ENCODE measurements at places on chromosomes 2 and 18.

GRCh38 chr2:101829429-101829828, 131.9 kb downstream of the MAP4K4 start:
- no peak for DNase-seq

DNA sequence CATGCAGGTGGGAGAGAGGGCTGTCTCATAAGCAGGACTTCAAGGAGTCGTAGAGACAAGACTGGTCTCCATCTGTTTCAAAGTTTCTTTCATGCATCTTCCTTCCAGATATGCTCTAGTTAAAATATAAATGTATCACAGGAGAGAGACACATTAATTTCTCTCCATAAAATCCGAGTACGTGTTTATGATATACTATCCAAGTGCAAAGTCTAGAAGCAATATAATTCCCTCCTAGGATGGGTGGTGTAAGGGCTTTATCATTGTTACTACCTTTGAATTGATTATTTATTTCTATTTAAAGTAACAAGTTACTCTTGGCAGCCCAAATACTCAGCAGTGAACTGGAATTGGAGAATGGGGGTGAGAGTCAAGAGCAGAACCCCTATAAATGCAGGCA, 172.3 kb downstream of the LRRTM1 start:
- DNase-seq: no peak

- no peak for DNase-seq
These were observed 248.3 kb downstream of the TRIB2 start for GRCh38 chr2:12964904-12965539.

GRCh38 chr2:115880558-115880957, 1438.1 kb downstream of the DPP10 start:
- no peak for DNase-seq

DNA sequence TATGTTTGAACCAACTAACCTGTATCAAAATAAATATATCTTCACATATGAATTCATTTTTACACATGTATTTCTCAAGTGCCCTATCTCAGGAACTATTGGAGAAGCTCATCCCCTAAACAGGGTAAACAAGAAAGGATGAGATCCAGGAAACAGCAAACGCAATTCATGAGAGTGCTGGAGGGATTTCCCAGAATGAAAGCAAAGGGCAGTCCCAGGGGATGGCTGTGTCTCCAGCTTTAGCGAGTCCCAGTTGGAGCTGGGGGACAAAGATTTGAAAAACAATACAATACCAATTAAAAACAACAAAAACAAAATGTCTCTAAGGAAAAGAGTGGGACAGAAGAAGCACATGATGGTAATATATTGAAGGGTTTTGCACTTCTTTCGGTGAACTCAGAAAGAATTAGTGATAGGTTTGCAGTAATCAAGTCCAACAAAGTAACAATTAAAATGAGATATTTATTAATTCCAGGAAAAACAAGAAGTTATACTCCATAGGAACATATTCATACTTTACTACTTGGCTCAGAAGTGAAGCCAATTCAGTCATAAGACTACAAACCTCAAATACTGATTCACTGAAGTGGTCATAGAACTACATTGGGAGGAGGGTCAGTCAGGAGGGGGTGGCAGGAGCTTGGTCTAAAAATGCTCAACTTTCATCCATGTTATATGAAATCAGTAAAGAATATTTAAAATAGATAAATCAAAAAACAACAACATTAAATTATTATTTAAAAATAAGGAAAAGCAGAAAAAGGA, 73.1 kb upstream of the PDE1A start:
- DNase-seq: no peak

DNA sequence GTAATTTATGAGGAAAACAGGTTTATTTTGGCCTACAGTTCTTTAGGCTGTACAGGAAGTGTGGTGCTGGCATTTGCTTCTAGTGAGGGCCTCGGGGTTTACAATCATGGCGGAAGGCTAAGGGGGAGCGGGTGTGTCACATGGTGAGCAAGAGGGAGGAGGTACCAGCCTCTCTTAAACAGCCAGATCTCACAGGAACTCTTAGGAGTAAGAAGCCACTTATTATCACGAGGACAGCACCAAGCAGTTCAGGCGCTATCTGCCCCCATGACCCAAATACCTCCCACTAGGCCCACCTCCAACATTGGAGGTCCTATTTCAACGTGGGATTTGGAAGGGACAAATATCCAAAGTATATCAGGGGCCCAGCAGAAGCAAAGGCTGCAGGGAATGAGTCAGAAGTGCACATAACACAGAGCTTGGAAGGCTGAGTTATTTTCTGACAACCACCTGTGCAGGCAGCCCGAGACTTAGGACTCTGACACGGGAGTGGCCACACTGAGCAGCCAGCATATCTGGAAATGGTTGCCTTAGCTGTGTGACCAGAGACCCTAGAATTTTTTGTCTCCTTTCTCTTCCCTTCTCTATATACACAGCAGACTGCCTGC, 170.9 kb downstream of the PRPF40A start:
- no peak for DNase-seq

GRCh38 chr18:58416704-58417683, 211.9 kb downstream of the ALPK2 start:
- no peak for DNase-seq

DNA sequence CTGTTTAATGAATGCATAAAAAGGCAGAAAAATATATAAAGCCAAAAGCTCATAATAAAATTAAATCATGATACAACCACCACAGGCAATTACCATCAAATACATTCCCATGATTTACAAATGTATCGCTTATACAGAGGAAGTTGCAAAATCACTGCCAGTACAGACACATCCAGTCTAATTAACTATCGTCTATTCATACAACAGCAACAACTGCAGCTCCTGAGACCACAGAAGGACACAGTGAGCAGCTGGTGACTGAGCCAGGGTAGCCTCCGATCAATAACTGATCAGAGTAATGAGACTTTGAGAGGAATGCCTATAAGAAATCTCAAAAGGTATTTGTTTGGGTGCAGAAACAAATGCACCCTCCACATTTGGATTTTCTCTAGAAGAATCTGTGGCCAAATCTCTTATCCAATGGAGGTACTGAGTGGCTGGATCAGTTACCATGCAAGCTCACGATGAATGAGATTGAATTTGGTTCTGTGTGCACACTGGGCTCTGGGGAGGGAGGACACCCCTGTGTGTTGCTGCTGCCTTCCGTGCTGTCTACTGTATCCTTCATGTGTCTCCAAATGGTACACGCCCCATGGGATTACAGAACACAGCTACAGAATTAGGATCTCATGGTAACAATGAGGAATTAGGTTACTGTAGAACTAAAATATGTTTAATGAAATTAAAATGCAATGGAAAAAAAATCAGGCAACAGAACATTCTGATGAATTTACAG, 119.6 kb downstream of the MBP start:
- DNase-seq: no peak

- no peak for DNase-seq
These were observed 286.5 kb upstream of the SLC14A2 start for GRCh38 chr18:45328811-45329210.

- no peak for DNase-seq
These were observed 482.9 kb upstream of the HS6ST1 start for GRCh38 chr2:128801576-128801975.

GRCh38 chr2:114038710-114039109, 148.8 kb downstream of the ACTR3 start:
- DNase-seq: no peak

DNA sequence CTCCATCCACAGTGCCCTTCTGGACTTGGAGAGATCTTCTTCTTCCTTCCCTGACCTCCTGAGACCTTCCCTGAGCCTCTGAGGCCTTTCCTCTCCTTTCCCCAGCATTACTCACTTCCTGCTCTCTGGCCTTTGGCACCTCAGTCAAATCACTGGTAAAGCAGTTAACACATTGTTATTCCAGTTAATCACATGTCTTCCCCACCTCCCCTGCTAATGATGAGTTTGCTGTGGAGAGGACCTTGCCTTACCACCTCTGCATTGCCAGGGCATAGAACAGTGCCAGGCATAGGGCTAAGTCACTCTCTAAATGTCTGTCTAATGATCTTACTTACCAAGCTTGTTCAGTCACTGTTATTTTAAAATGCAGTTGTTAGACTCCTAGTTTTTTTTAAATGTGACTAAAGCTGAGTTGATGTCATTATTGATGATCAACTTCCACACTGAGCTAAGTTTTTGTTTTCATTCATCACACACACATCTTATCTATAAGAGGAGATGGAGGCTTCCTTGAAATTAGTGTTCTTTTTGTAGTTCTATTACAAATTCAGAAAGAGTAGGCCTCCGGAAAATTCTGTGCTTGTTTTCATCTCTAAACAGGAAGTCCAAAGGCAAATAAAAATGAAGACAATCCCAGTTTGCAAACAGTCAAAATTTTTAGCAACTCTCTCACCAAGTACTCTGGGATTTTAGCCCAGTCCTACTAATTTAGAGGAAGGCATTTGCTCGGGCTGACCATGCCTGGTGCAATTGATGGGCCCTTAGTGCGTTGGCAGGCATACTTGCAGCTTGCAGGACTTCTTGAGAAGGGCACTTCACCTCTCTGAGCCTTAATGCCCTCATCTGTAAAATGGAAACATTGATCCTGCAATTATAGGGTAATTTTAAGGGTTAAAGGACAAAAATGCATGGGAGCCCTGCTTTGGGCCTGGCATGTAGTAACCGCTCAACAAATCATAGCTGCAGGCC, 113.7 kb upstream of the SPRED2 start:
- no peak for DNase-seq

DNA sequence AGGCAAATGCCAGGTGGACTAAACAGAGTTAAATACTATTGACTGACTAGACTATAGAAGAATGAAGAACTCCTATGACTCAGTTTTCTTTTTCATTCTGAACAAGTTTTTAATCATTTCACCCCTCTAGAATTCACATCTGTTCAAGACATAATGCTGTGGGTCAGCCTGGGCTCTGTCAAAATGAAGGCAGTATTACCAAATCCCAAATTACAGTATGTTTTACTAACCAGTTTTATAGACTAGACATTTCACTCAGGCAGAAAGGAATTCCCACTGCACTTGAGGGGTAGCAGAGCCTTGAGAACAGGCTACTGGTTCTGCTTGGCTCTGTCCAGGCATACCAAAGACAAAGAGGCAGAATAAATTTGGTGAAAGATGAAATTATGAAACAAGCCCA, 511.7 kb downstream of the EPHA4 start:
- DNase-seq: no peak

DNA sequence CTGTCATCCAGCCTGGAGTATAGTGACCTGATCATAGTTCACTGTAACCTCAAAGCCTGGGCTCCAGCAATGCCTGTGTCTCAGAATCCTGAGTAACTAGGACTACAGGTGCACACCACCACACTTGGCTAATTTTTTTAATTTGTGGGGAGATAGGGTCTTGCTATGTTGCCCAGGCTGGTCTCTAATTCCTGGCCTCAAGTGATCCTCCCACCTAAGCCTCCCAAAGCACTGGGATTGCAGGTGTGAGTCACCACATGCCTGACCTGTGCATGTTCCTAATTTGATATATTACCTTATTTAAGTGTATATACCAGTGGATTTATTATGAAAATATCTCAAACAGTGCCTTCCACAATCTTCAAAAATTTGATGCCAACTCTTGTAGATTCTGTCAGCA, 123.6 kb upstream of the XIRP2 start:
- DNase-seq: no peak

- DNase-seq: no peak
These were observed 273.6 kb downstream of the SRBD1 start for GRCh38 chr2:45337481-45337880.

DNA sequence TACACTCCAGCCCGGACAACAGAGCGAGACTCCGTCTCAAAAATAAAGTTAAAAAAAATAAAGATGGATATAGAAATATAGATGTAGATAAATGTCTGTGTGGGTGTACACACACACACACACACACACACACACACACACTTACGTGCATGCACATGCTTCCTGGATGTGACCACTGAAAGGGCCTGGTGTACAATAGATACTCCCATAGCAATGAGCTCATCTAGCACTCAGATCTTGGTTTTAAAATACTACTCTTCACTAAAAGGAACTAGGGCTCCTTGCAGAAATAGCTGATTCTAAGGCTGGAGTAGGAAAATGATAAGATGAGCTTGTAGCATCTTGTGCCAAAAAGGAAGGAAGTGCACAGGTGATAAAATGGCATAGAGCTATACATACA, 39.1 kb downstream of the ROCK2 start:
- DNase-seq: no peak

GRCh38 chr2:98492441-98492840, 47.8 kb downstream of the INPP4A start:
- no peak for DNase-seq

- no peak for DNase-seq
These were observed 182.5 kb downstream of the PRKCE start for GRCh38 chr2:45833968-45834344.

DNA sequence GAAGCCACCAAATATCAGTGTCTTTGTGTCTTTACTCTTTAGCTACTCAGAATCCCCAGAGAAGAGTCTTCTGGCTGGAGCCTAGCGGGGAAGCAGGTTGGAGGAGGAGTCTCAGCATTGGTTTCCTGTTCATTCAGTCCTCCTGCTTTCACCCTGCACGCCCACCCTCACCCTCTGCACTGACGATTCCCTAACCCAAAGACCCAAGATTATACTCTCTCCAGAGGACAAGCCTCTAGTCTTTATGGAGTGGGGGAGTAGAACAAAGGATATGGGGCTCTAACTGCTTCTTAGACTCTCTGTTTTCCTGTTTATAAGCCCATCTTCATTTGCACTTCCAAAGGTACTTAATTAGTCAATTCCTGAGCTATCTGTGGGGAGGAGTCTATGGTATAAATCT, 338.8 kb downstream of the AGPS start:
- no peak for DNase-seq

DNA sequence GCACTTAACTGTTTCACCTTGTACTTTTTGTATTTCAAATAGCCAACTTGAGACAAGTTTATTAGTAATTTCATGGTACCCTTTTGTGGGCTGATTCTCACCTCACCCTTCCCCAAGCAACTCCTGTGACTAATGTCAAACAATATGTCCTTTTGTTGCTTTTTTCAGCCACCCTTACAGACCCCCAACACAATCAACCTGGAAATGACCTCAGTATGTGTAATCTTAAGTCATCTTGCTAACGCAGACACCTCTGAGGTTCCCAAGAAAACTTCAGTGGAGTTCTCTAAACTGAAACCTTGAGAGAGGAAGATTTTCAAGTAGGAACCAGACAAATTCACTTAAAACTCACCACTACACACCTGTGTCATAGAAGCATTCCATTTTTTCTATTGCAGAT, 69.5 kb downstream of the KYNU start:
- DNase-seq: no peak

- no peak for DNase-seq
These were observed 35.2 kb downstream of the RDH14 start for GRCh38 chr2:18525236-18525635.

DNA sequence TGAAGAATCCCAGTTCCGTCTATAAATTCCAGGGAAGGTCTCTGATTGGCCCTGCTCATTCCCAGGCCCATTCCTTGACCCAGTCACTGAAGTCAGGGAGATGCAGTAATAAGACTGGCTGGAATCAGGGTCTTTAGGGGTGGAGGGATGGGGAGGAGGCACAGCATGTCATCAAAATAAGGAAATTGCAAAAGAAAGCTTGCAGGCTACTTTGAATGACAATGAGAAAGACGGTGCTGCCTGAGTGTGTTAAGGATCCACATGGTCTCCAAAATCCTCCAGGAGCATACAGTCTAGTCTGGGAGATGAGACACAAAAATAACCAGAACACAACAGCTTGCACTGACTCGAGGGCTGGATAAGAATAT, 2.0 kb upstream of the DES start:
- DNase-seq: no peak

All from stimulated activated CD8-positive, alpha-beta memory T cell treated with anti-CD3 and anti-CD28 coated beads, Interleukin-7, amount 100 ng/mL, for 48 hours (primary cell).